ENCODE measurements at places on chromosomes 7 and 10.

GRCh38 chr10:93916257-93917063, 22.7 kb downstream of the SLC35G1 start:
- DNase-seq: peak; percentile 30

DNA sequence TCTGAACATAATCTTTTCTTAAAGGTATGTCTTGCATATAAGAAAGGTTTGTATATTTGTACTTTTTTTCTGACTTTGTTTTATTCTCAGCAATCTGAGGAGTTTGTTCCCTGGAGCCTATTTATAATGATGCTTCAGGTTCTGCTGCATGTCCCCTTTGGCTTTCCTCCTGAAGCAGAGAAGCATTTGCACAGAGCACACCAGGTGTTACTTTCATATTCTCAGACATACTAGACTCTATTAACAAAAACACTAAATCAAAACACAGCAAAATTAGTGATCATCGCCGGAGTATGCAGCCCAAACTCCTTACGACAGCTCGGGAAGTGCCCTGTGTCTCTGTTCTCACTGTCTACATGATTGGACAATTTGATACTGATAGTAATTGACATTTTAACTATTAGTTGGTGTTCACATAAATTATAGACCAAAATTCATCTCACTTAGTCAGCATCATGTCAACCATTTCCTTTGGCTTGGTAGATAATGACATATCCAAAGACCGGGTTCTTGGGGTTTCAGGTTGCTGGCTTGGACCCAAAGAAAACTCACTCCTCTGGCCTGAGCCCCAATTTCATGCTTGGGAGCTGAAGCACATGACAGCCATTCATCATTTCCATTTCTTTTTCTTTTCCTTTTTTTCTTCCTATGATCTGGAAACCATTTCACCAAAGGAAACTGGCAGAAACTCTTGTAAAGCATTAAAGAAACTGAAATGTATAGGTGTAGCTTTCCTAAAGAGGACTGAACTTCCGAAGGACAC, 400.1 kb upstream of the NRP1 start:
- DNase-seq: no peak

DNA sequence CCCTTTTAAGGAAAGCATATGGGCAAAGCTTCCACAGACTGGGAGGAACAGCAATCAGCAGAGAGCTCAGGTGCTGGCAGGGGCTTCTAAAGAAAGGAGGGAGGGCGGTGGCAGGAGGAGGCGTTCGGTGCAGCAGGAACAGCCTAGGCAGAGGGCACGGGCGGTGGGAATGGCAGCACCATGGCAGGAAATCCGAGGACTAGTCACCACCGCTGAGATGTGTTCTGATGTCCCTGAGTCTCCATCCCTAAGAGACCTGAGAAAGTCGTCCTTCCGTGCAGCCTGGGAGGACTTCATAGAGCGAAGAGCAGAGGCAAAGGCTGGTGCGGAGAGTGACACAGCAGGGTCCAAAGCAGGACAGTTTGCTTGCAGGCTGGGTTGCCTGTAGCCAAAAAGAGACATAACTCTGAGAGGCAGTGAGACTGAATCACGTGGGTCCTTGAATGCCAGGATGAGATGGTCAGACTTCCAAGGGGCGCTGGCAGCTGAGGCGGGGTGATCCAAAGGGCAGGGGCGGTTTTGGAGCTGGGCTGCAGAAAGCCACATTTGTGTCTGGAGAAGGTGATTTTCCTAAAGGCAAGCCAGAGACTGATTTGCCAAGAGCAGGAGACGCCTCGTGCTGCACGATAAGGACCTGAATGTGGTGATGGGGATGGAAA, 35.8 kb upstream of the GRID1 start:
- no peak for DNase-seq

GRCh38 chr7:111931016-111931517, 275.1 kb downstream of the DOCK4 start:
- DNase-seq: peak; percentile 67

GRCh38 chr10:132642732-132643008, 105.1 kb downstream of the INPP5A start:
- DNase-seq: no peak

DNA sequence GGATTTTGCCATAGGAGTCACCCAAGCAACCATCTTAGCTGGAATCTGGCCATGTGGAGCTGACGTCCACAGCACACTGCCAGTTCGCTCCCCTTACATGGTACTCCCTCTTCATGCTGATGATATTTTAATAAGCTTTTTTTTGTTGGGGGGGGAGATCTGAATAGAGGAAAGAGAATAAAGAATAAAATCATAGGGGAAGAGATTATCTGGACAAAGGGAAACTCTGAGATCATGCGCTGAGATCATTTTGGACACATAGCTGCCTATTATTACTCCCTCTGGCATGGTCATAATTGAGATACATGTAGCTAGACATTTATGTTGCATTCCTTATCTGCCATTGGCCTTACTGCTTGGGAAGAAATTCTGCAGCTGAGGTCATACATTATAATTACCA, 282.7 kb downstream of the HTR7 start:
- no peak for DNase-seq

GRCh38 chr7:150791746-150792452, 8.3 kb downstream of the TMEM176B start:
- DNase-seq: no peak

GRCh38 chr10:7538970-7539654, 127.7 kb downstream of the ITIH5 start:
- DNase-seq: no peak

- DNase-seq: no peak
Measured at GRCh38 chr7:143394068-143394467, 12.9 kb downstream of the ZYX start.

- DNase-seq: no peak
Measured at GRCh38 chr7:147858421-147858820, 732.1 kb upstream of the C7orf33 start.

DNA sequence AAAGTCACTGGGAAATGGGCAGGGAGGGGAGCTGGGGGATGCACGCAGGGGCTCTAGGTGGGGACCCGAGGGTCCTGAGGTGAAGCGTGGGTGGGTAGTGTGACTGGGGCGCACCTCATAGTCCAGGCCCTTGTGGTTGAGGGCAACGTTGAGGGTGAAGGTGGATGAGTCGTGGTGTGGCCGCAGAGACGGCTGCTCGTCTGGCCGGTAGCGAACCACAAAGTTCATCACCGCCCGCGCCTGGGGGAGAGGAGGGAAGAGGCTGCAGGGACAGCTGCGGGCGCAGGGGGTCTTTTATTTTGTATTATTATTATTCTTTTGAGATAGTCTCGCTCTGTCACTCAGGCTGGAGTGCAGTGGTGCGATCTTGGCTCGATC, 5.8 kb upstream of the MOGAT3 start:
- no peak for DNase-seq

Data from urothelium cell line (cell line).